ENCODE measurements at places on chromosomes 1 and 21.

GRCh38 chr1:22814176-22815042 is 103.8 kb downstream of the EPHB2 start:
- no peak for DNase-seq

GRCh38 chr1:34009340-34009985 is 145.6 kb downstream of the HMGB4 start:
- no peak for DNase-seq

DNA sequence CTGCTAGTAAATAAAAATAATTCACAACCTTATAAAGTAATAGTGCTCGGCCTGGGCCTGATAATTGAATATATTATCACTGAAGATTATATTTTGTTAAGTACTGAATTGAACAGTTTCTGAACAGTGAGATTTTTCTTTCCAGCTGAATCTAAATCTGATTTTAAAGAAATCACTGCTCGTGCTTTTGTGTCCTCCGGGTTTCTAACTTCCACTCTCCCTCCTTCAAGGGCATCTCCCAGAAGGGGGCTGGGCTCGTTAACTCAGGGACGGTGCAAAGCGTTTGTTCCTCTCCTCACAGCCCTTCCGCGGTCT is 823 bp upstream of the KIF1B start:
- DNase-seq, result no peak

- no peak for DNase-seq
Observed at GRCh38 chr1:53080041-53080440, 18.0 kb downstream of the PODN start.

DNA sequence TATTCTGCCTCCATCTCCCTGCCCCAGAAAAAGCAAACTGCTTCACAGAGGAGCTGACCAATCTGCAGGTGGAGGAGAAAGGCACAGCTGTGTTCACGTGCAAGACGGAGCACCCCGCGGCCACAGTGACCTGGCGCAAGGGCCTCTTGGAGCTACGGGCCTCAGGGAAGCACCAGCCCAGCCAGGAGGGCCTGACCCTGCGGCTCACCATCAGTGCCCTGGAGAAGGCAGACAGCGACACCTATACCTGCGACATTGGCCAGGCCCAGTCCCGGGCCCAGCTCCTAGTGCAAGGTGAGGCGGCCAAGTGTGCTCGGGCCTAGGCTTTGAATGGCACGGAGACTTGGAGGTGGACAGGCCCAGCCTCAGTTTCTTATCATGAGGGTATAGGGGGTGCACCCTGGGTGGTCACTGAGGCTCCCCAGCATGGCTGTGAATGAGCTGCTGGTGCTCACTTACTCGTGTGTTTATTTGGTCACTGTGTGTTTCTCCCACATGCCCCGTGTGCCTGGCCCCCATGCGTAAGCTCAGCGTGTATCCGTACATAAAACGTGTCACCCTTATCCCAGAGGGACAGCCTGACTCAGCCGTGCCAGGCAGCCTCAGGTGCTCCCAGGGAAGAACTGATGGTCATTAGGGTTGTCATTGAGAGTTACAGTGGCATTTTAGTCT is 75.8 kb downstream of the OBSCN start:
- DNase-seq, result no peak

GRCh38 chr1:1550591-1551432 is 10.4 kb upstream of the TMEM240 start:
- DNase-seq, result no peak

DNA sequence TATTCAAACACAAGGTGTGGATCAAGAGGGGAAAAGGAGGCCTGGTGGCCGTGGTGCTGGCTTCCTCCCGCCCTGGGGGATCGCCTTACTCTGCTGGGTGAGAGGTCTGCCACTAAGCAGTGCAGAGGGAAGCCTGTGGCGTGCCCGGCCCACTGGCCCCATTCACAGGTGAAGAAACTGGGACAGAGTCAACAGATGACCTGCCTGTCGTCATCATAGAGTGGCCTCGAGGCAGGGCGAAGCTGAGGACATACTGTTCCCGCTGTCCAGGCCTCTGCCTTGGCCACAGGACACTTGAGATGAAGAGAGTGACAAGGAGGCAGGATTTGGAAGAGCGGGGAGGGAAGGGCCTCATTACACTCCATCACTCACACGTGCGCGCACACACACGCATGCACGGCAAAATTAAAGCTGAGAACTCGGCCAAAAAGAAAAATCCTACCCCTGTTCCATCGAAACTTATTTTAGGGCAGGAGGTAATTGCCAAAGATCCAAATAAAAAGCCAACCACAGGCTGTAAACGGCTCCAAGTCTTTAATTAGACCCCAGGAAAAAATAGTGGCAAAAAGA is 50.5 kb downstream of the CASZ1 start:
- no peak for DNase-seq

- no peak for DNase-seq
Observed at GRCh38 chr1:218699421-218699820, 354.3 kb downstream of the TGFB2 start.

DNA sequence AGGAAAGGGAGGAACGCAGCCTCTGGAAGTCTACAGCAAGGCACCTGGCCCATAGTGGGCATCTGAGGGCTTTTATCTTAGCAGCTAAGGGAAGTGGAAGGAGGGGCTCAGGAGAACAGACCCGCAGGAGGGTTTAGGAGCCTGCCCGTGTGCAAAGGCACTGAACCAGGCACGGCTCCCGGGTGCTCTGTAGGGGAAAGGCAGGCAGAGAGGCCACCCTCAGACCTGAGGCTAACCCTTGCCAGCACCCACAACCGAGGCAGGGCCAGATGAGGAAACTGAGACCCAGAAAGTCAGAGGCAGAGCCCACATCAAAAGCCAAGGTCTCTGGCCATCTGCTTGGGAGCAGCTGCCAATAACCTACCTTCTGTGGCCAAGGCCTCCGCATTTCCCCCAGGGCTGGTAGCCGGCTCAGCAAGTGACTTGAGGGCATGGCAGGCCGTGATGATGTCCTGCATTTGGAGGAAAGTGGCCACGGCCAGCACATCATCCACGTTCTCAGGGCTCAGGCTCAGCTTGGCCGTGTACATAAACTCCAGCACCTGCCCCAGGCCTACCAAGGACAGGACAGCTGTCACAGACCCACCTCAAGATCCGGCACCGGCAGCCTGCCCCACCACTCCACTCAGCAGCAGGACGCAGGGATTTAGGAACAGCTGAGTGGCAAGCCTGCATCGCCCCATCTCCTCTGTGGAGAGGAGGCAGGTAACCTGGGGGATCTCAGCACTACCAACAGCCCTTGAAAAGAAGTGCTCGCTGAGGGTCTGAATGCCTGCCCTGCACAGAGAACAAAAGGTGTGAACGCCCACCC is 29.1 kb downstream of the ZBTB17 start:
- DNase-seq, result no peak

- DNase-seq, result no peak
Observed at GRCh38 chr1:167090314-167090942, at the start of gene GPA33. TSS of gene GPA33 (minus strand) at chr1:167090377. CDS start at chr1:167090287, 90 bp downstream.

DNA sequence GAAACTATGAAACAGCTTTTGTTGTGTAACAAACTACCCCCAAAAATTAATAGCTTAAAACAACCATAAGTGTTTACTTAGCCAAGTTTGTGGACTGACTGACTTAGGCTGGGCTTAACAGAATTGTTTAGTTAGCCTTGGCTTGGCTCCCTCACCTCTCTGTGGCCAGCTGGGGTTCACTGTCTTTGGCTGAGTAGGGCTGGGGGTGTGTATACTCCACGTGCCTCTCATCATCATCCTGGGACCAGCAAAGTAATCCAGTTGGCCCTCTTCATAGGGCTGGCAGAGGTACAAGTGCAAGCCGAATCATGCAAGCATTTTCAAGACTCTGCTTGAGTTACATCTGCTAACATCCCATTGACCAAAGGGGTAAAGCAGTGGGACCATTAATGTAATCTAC is 252.3 kb downstream of the BRINP2 start:
- DNase-seq, result no peak

GRCh38 chr1:30658014-30658336 is 65.4 kb downstream of the MATN1 start:
- no peak for DNase-seq

DNA sequence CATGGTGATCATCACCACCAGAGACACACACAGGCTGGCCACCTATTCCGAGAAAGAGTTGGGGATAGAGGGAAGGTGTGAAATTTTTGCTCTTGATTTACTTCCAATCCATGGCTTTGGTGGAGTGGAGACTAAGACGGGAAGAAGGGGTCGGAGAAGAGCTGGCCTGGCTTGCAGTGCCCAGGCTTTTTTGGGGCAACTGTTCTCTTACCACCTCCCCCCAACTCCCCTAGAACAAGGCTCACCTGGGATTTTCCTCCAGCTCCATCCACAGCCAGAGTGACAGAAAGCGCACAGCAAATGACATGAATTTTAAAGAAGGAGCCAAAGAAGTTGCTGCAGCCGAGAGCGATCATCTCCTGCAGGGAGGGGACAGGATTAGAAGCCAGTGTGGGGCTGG is 16.0 kb downstream of the SLC26A9 start:
- no peak for DNase-seq

- no peak for DNase-seq
Observed at GRCh38 chr1:73611681-73612080, 586.3 kb downstream of the LRRIQ3 start.

DNA sequence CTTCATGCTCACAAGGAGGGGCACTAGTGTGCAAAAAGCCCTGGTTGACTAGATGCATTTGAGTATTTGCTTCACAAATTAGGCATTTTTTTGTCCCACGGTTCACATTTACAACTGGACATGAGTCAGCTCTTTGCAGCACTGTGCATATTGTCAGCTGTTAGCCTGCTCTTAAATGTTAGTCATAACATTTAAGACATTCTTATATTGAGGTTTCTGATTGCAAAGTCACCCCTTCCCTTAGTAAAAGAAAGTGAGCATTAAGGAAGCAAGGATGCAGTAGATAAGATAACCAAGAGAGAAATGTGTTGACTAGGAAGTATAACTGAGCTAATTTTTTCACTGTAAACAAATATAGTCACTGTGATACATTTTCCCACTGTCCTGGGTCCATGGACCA is 132.6 kb upstream of the CTTNBP2NL start:
- DNase-seq, result no peak

- DNase-seq, result no peak
Observed at GRCh38 chr21:38807441-38807871, 1.7 kb downstream of the ETS2 start.

- DNase-seq, result no peak
Observed at GRCh38 chr1:67722292-67722944, 37.4 kb downstream of the GADD45A start.

DNA sequence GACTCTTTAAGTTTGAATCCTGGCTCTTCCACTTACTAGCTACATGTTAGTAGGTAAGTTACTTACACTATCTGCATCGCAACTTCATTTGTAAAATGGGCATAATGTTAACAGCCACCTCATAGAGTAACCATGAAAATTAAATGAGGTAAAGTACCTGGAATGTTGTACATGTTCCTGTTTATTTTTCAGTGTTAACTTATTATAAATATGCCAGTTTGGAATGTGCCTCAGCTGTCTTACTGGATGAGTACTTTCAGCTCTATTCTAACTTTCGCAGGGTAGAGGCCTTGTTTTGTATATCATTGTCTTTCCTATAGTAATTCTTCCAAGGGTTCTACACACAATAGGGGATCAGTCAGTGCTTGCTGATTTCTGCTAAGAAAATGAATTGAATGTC is 167.4 kb downstream of the DUSP10 start:
- no peak for DNase-seq

DNA sequence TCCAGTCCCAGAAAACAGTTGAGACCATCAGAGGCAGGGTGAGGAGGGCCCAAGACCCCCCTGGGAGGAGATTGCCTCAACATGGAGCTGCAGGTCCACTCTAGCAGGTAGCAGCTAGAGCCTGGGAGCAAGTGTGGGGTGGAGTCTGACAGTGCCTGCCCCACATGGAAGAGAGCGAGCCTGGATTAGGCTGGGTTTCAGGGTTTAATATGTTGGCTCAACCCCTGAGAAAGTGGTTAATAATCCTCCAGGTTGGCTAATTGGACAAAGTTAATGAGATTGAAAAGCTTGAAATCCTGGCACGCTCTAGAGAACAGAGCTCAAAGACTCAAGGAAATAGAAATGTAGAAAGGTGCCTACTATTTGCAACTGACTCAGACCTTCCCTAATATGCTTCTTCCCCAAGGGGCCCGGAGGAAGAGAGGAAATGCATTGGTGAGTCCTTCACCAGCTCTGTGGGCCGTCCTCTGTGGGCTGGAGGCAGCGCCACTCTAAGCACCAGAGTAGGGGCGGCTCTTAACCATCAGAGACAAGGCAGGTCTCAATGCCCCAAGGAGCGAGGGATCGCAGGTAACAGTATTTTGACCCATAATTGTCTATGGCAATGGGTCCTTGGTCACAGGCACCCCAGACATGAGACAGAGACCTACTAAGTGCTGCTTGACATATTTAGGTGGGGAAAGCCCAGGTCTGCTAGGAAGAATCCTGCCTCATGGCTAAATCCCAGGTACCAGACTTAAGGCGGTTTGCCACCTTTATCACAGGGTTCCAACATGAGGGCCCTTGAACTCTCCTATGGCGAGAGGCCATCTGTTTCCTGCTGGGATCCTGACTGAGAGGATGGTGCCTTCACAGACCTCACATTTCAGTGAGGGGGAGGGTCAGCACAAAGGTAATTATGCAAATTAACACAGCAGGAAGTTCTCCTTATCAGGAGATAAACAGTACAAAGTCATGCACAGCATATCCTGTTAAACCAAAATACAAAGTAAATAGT is 33.8 kb downstream of the RSPH1 start:
- DNase-seq, result no peak

GRCh38 chr1:113391649-113392271 is 1.4 kb downstream of the MAGI3 start:
- DNase-seq, result no peak

GRCh38 chr1:61436491-61437120 is 288.3 kb downstream of the TM2D1 start:
- DNase-seq, result no peak

GRCh38 chr1:240171907-240172306 is 80.2 kb downstream of the FMN2 start:
- no peak for DNase-seq

DNA sequence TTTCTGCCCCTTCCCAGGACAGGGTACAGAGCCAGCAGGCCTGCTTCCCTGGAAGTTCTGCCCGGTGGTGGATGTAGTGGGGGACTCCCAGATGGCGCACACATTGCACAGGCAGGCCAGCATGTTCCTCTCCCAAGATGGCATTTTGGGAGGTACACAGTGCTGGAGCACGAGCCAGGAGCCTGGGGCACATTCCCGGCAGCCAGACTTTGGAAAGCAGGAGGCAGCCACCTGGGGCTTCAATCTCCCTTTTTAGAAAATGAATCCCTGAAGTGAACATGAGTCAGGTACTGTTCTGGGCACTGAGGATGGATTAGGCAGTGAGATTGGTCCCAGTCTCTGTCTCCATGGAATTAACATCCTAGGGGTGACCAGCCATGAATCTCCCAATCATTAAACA is 56.9 kb downstream of the RUNX1 start:
- DNase-seq, result no peak

All from GM12864 (cell line).